ENCODE measurements at places on chromosomes 11 and 22.

DNA sequence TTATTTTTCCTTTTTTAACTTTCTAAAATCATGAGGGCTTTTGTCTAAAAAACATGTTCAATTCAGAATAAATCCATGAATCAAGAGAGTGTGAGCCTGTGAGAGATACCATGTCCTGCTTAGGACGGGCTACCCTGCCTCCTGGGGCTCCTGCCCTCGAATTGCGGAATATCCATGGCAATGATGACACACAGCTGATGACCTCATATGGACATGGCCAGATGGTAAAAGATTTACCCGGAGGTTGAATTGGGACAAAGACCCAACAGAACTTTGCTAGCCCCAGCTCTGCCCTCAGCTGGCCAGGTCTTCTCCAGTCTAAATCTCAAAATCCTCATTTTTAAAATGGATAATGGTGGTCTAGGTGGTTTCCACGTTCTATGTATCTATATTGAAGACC lies 538.1 kb upstream of the API5 start:
- DNase-seq, result no peak

DNA sequence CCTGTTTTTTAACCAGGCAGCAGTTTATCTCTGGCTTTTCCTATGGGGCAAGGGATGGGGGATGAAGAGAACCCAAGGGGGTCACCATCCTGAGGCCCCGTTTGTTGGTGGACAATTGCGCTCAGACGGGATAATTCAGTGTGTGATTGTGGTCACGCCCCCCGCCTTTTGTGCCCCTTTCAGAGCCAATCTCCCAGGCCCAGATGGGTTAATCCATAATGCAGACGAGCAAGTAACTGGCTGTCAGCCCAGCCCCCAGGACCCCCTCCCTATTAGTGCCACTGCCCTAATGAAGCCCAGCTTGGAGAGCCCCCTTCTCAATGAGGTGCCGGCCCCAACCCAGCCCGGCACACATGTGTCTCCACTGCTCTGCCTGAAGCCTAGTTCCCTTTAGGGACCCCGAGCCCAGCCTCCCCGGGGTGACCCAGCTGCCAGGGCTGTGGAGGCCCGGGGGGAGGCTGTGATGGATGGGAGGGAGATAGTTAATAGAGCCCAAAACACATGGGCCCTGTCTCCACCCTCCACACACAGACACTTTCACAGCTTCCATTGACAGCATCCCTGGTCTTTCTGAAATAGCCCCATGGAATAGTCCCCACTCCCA lies 19.1 kb upstream of the ROBO3 start:
- no peak for DNase-seq

DNA sequence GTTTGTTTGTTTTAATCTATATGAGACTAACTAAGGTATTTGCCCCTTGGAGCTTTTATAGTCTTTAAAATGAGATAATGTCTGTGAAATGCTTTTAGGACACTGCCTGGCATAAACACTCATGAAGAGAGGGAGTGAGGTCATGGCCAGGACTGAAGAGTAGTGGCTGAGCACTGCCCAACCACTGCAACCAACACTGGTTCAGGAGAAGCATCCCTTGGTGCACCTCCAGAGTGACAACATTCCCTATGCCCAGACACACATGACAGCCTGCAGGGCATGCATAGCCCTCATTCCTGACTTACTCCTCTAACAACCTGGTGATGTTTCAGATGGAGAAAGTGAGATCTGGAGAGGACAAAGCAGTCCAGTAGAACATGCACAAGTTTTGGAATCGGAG lies 36.1 kb downstream of the ME3 start:
- DNase-seq, result no peak

GRCh38 chr22:29311464-29312217 lies 3.9 kb downstream of the RASL10A start:
- no peak for DNase-seq

DNA sequence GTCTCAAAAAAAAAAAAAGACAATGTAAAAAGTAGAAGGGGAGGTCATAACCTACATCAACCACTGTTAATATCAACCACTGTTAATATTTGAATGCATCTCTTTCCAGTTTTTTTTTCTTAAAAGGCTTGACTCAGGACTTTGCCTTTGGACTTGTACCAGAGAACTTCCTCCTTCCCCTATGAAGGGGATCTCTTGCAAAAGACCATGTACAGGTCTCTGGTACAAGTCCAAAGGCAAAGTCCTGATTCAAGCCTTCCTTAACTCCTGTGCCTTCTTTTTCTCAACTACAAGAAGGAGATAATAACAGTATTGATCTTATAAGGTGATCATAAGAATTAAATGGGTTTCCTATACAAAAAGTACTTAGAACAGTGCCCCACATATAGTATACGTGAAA lies 563.5 kb downstream of the BUD13 start:
- DNase-seq, result no peak

GRCh38 chr11:33920838-33921613 lies 29.1 kb upstream of the LMO2 start:
- DNase-seq, result no peak

GRCh38 chr11:126344141-126345080 lies 11.1 kb upstream of the ST3GAL4 start:
- DNase-seq, result no peak

DNA sequence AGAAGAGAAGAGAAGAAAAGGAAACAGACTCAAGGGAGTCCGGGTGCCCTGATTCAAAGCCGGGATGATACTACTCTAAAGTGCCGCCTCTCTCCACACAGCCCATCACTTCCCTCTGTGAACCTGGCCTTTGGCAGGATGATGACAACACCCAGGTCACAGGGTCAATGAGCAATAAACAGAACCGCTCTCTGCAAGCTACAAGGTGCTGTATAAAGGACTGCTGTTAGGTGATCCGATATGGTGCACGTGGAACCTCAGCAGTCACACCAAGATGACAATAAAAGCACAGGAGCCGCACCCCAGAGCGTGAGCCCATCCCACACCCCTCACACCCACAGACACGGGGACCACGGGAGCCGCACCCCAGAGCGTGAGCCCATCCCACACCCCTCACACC lies 10.7 kb downstream of the TTLL1 start:
- DNase-seq, result no peak

DNA sequence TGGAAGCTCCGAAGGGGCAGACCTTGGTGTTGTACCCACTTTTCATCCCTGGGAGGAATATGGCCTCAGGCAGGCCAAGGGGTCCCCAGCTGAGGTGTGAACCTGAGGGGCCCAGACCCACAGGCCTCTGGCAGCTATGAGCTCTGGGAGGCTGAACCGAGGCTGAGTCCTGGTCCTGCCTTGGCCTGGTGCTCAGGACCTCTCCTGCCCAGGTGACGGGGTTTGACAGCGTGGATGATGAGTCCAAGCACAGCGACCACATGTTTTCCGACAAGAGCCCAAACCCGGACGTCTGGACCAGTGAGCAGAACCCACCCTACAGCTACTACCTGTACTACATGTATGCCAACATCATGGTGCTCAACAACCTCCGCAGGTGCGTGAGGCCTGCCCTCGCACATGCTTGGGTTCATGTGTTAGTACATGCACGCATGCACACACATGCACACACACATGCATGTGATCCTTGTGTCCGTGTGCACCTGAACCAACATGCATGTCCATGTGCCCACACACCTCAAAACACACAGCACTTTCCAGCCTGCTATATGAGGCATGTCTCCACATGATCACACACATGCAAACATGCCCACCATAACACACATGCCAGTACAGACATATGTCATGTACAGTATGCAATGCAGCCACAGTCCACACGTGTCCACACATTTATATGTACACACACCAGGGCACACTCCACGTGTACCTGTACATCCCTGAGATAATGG lies 40.9 kb downstream of the RNF141 start:
- no peak for DNase-seq

DNA sequence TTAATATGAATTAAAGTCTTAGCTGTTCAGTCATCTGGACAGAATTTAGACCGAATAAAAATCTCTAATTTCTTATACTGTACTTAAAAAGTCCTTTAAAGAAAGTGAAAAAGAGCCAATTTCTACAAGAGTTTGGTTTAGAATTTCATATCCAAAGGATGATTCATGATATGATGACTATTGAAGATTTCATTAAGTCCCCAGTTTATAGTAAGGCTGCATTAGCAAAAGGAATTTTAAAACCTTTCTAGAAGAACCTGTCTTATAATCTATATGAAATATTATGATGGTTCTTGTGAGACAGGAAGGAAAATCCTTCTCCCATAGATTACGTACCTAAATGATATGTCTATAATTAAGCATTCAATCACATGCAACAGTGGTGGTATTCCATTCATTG lies 34.8 kb downstream of the TSG101 start:
- DNase-seq, result no peak

- no peak for DNase-seq
Measured at GRCh38 chr11:73622926-73623593, 23.3 kb upstream of the PLEKHB1 start.

DNA sequence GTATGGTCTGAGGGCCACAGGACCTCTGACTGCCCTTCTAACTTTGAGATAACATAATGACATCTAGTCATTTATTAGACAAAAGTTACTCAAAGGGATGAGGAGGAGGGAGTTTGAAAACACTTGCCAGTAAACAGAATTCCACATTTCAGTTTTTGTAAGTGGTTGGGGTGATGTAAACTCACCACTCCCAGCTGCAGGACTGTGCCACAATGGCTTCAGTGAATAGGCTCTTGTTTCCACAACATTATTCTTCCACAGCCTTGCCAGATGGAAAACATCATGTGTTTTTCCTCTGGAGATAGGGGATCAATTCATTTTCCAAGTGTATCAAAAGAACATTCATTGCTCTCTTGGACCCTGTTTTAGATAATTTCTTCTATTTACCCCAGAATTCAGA lies 147.2 kb upstream of the BDNF start:
- peak; percentile 45 for DNase-seq

- no peak for DNase-seq
Measured at GRCh38 chr11:35655254-35655653, 7.3 kb upstream of the TRIM44 start.

DNA sequence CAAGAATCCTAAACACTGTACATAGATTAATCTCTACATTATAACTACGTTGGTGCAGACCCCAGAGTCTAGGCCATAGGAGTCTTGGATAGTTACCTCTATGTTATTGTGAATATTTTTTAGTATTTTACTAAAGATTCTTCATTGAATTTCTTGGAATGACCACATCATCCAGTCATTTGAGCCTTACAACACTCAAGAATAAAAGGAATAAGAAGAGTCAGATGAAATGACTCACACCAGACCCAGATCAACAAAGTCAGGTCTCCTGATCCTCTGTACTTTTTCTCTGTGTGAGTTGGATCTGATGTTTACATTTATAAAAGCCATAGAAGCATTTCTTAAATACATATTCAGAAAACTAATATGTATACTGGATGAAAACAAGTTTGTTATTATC lies 179.2 kb upstream of the ARHGAP20 start:
- DNase-seq, result no peak

GRCh38 chr11:134474942-134475341 lies 62.9 kb upstream of the B3GAT1 start:
- no peak for DNase-seq

DNA sequence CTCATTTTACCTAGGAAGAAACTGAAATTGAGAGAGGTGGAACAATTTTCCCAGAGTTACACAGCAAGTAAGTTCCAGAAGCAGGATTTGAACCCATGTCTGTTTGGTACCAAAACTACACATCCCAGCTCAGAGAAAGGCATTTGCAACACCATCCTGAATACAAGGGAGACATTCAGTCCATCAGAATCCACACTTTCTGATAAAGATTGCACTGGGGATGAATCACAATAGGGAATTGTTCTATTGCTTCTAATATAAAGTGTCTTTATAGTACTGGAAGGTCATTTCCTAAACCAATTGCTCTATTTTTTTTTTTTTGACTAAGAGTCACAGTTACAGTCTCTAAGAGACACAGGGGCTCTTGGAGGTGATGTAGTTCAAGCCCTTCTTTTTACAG lies 208.1 kb upstream of the CADM1 start:
- peak; percentile 68 for DNase-seq

- DNase-seq, result no peak
Measured at GRCh38 chr11:39165021-39165420, 2294.4 kb downstream of the LRRC4C start.

GRCh38 chr11:95991101-95991500 lies 67.2 kb upstream of the MTMR2 start:
- DNase-seq, result no peak

DNA sequence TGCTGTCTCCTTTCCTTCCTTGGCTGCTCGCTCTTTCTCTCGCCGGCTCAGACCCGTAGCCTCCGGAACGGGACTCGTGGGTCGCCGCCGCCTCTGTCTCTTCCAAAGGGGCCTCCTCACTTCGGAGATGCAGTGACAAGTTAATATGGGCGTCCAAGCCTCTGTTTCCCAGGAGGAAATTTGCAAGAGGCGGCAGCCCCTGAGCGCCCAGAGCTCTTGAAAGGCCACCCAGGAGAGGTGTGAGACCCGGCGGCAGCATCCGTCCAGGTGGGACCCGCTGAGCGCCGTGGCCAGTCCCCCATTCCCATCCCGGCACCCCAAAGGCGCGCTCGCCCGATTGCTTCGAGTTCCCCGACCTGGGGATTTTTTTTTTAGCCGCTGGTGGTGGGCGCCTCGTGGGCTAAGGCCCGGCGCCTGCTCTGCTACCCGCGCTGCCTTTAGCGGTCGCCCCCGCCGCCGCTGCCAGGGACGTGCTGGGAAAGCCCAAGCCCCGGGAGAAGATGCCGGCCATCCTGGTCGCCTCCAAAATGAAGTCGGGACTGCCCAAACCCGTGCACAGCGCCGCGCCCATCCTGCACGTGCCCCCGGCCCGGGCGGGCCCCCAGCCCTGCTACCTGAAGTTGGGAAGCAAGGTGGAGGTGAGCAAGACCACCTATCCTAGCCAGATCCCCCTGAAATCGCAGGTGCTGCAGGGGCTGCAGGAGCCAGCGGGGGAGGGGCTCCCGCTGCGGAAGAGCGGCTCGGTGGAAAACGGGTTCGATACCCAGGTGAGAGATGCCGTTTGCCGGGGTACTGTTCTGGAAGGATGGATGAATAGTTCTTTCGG lies 772 bp downstream of the NAV2 start:
- no peak for DNase-seq

- no peak for DNase-seq
Measured at GRCh38 chr11:44179173-44179572, 83.7 kb downstream of the EXT2 start.

GRCh38 chr11:61958590-61958989 lies 8.4 kb downstream of the BEST1 start:
- no peak for DNase-seq

- no peak for DNase-seq
Measured at GRCh38 chr11:108614086-108614485, 20.5 kb upstream of the EXPH5 start.

DNA sequence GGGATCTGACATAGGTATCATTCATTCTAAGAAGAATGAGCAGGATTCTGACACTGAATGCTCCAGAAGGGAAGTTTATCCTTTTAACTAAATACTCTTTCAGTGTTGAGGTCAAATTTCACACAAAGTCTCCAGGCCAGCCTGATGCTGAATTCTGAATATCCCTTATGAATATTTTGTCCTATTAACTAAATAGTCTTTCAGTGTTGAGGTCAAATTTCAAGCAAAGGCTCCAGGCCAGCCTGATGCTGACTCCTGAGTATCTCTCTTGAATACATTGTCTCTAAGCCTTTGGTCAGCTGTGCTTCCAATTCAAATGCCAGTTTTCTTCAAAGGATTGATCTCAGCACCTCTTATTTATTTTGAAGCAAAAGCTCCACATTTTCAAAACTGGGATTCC lies 676.8 kb downstream of the NTM start:
- DNase-seq, result no peak

GRCh38 chr11:11382858-11383532 lies 29.9 kb upstream of the CSNK2A3 start:
- DNase-seq, result no peak

GRCh38 chr11:34114471-34114870 lies 9.0 kb downstream of the NAT10 start:
- DNase-seq, result no peak

GRCh38 chr11:39780131-39780530 lies 1679.3 kb downstream of the LRRC4C start:
- DNase-seq, result no peak

- peak; percentile 37 for DNase-seq
Measured at GRCh38 chr11:25981998-25982397, 349.9 kb upstream of the ANO3 start.
